Suppressor macrophage treated with lipopolysaccharide for 4 hours (primary cell): ENCODE measurements at places on chromosomes 6 and 20.

GRCh38 chr6:47633141-47633540 lies 65.2 kb upstream of the ADGRF4 start:
- no peak for DNase-seq

GRCh38 chr6:130473886-130474285 lies 108.1 kb downstream of the TMEM200A start:
- no peak for DNase-seq

GRCh38 chr6:40138273-40138720 lies 204.0 kb upstream of the MOCS1 start:
- DNase-seq = no peak

DNA sequence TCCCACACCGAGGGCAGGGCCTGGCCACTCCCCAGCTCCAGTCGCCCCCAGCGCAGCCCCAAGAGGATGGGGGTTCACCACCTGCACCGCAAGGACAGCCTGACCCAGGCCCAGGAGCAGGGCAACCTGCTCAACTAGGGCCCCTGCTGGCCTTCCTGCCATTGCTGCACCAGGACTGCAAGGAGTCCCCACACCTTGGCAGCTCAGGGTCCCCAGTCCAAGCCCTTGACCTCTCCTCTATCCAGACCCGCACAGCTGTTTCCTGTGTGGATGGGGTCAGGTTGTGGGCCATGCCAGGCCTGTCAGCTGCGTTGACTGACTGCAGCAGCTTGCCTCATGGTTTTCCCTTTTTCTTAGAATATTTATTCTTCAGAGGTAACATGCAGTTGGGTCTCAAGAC lies 4.4 kb downstream of the LRRC73 start:
- no peak for DNase-seq

DNA sequence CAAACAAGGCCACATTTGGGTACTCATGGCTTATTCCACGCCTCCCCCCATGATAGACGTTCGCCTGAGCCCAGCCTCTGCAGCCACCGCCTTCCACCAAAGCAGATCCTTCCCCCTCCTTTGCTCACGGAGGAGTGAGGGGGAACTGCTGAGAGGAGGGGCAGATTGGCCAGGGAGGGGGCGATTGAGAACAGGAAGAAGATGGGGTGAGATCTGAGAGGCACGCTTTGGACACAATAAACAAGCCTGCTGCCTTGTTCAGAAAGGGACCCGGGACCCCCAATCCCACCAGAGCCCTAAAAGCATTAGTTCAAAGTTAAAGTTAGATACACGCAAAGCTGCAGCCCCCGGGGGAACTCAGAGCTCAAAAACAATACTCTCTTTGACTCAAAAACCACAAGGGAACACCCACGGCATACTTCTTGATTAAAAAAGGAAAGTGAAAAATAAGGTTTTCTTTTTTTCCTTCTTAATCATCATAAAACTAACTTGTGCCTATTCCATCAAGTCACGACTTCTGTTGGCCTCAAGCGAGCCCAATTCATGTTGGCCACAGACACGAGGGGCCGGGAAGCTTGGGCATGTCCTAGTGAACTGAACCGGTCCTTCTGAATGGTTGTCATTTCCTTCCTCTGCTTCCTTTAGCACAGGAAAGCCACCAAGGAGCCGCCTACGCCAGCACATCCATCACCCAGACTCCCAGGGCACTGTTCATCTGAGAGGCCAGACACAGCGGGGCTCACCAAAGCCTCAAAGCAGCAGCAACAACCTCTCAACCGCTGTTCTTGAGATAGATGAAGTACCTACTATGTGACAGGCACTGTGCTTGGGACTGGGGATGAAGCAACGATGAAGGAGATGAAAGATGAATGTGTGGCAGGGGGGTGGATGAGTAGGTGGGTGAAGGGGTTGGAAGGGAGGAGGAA lies 44.7 kb downstream of the NFATC2 start:
- DNase-seq = peak; percentile 53

DNA sequence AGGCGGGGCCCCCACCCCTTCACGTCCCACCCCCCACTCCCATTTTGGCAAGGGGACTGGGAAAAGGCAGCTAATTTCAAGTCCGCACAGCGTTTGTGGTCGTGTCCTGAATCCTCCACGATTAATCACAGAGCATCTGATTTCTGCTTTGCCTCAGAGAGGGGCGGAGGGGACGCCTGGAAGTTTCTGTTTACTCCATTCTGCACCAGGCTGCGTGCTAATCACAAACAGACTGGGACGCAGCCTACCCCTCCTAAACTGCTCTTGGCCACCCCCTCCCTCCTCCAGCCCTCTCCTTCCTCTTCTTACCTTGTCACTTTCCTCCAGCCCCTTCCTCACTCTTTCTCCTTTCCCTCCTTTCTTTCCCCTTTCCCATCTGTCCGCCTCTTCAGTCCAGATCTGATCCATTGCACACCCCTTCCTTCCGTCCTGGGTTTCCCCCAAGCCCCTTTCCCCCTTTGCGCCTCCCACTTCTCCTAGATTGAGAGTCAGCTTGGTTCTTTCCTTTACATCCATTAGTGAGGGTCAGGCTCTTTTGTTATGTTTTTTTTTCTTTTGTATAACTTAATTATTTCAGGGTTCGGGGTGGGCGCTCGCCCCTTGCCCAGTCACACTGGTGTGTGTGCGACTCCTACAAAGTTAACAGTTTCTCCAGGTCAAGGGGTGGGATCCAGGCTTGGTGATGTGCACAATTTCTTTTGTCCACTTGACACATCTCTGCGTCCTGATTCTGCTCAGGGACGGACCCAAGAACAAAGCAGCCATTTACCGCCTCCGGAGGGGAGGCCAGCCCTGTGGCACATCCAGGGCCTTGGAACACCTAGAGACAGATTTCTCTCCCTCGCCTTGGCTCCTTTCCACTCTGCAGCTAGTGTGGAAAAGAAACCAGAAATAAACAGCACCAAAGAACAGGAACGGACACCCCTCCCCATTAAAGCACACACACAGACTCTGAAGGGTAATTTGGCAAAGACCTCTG lies 520 bp upstream of the RIPOR3 start:
- no peak for DNase-seq

- DNase-seq = peak; percentile 63
Measured at GRCh38 chr20:45445805-45446562, 23.6 kb upstream of the WFDC2 start.

DNA sequence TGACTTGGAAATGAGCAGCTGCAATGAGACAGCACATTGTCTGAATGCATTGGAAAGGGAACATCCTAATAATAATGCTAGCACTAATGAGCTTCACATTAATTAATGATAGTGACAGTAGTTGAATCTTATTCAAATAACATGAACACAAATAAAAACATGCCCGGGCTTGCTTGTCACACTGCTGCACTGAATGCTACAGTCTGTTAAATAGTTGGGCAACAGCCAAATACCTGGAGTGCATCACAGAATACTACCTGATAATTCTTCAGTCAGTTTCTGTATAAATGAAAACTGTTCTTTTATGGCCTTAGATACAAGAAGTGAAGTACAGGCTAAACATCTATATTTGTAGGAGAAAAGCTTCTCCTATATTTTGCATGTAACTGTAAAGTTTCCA lies 458.7 kb downstream of the RNF144B start:
- no peak for DNase-seq

GRCh38 chr6:145213614-145214013 lies 521.7 kb downstream of the EPM2A start:
- DNase-seq = no peak

GRCh38 chr6:158104696-158105095 lies 63.4 kb downstream of the SERAC1 start:
- no peak for DNase-seq

DNA sequence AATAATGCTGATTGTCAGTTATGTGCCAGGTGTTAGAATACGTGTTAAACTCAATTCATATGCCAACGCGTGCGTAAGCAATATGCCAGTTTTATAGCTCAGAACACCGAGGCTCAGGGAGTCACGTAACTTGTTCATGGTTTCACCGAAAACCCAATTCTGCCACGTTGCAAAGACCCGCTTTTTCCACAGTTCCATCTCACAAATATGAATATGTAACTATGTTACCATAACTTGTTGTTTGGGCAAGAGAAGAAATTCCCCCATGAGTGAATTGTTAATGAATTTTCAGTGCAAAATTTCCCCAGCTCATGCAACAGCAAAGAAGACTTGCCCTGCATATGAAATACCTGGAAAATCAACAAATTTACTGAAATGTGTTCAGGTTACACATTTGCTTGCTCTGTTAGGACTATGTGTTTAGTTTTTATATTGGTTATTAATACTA lies 30.1 kb downstream of the SF3B5 start:
- DNase-seq = peak; percentile 40

GRCh38 chr6:127956260-127956888 lies 55.5 kb upstream of the THEMIS start:
- no peak for DNase-seq

DNA sequence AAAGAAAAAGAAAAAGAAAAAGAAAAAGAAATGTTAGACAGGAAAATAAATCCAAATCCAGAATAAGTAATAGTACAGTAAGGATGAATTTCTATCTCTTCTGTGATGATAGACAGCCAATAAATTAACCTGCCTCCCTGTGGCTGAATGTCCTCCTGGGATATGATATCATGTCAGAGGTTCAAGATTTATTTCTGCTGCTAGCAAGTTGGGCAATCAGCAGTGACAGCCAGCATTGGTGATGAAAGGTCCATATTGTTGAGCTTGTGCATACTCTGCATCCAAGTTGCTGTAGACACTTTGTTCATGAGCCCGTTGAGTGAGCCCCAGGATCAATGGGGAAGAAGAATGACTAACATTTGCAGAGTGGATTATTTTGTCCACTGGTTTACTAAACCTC lies 44.9 kb upstream of the CEP85L start:
- DNase-seq = no peak

- no peak for DNase-seq
Measured at GRCh38 chr6:2630359-2630758, 120.4 kb downstream of the MYLK4 start.

- DNase-seq = no peak
Measured at GRCh38 chr6:155584006-155584405, 128.4 kb upstream of the NOX3 start.

- DNase-seq = peak; percentile 68
Measured at GRCh38 chr6:29887819-29888776, 54.2 kb upstream of the HLA-A start.

DNA sequence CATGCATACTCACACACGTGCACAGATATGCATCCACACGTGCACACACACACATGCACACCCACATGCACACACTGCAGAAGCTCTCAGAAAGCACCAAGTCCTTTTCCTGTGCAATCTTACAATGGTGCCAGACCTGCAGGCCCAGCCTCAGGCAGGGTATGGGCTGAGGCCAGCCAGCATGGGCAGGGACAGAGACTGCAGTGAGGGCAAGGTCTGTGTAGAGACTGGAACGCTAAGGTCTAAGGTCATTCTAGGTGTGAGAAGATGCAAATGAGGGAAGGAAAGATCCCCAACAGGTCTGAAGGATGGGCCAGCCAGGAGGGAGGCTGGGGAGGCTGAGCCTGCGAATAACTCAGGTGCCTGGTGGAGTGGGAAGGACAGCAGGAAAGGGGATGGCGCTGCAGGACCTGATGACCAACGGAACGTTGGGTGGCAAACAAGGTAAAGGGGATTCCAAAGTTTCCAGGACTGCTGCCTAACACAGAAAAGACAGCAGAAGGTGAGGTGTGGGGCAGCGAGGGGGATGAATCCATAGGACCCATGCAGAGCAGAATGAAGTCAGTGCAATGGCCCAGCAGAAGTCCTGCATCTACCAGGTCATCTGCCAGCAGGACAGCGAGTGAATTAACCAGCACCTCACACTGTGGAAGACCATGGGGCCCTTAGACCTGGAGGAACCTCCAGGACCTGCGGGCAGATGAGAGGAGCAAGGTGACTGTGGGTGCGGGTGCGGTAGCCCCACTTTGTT lies 67.0 kb downstream of the ABHD12 start:
- DNase-seq = no peak

GRCh38 chr6:109348226-109348625 lies 34.0 kb downstream of the CD164 start:
- peak; percentile 41 for DNase-seq

DNA sequence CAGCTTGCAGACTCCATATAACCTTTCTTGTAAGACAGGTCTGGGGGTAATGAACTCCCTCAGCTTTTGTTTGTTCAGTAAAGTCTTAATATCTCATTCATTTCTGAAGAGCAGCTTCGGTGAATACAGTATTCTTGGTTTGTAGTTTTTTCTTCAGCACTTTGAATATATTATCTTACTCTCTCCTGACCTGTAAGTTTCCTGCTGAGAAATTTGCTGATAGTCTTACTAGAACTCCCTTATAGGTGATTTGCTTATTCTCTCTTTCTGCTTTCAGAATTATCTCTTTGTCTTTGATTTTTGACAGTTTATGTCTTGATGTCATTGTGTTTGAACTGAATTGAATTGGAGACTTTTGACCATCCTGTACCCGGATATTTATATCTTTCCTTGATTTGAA lies 35.3 kb upstream of the SLC22A3 start:
- DNase-seq = no peak

GRCh38 chr6:104404377-104404776 lies 455.3 kb downstream of the HACE1 start:
- DNase-seq = no peak

DNA sequence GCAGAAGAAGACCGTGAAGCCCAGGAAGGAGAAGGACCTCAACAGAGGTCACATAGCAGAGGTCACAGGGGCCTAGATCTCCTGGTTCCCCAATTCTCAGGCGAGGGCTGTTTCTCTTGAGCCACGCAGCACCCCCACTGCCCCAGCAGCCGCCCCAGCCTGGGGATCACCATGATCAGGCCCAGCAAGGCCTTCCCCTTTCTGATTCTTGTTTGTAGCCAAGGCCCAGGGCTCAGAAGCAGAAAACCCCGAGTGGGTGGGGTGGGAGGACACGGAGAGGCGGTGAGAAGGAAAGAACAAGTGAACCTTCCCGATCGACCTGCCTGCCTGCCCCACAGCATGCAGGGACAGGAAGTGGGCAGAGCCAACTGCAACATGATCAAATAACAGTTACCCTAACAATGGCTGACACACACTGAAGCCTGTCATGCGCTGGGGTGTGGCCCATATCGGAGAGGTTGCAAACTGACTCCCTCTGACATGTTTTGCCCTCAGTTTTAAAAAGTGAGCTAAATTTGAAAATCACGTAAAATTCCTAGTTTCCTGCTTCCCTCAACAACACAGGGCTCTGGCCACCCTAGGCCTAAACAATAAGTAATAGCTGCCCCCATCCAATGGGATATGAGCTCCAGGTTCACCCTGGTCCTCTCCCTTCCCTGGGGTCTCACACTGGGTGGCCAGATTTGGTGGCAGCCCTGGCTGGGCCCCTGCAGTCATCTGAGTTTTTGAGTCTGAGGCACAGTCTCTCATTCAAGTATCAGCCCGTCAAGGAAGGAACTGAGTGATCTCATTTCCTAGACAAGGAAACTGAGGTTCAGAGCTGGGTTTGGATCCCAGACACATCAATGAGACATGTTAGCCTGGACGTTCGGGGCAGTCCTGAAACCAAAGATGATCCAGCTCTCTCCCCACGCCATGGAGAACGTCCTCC lies 6.5 kb downstream of the PEDS1 start:
- DNase-seq = peak; percentile 89

GRCh38 chr20:48612335-48612734 lies 215.5 kb downstream of the PREX1 start:
- no peak for DNase-seq

GRCh38 chr6:107817784-107818183 lies 6.3 kb downstream of the SCML4 start:
- no peak for DNase-seq

- DNase-seq = no peak
Measured at GRCh38 chr20:35511814-35512420, 17.5 kb downstream of the C20orf173 start.

GRCh38 chr6:97459986-97460385 lies 177.0 kb upstream of the MMS22L start:
- no peak for DNase-seq

GRCh38 chr6:108113557-108114519 lies 39.3 kb upstream of the OSTM1 start:
- DNase-seq = peak; percentile 66
